ENCODE measurements at places on chromosomes 3 and 15.
A peak's percentile ranks its signal among the peaks of the same experiment; 100 is the strongest.

- DNase-seq: peak; percentile 17
These were observed 10.9 kb downstream of the ARL6IP5 start for GRCh38 chr3:69095636-69096035.

DNA sequence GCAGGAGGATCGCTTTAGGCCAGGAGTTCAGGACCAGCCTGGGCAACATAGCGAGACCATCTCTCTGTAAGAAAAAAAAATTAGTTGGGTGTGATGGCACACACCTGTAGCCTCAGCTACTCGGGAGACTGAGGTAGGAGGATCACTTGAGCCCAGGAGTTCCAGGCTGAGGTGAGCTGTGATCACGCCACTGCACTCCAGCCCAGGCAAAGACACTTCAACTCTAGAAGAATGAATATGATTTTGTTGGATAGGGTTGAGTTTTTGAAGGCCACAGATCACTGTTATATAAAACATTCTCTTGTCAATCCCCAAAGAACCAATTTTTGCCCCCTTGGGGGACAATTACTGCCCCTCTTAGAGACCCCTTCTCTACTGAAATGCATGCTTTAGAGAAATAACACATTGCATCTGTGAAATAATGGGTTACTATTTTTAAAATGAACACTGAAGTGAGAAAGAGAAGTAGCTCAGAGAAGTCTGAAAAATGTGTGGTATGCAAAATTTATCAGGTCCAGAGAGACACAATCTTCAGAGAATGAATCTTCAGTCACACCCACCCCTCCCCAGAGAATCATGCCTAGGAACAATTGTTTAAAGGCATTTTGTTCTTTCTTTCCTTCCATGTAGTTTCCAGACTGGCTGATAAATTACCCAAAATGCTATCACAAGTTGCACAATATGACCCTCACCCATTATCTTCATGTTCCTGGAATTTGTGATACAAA lies 42.7 kb downstream of the METTL6 start:
- no peak for DNase-seq

- no peak for DNase-seq
These were observed 33.4 kb downstream of the MYO1E start for GRCh38 chr15:59339252-59339672.

DNA sequence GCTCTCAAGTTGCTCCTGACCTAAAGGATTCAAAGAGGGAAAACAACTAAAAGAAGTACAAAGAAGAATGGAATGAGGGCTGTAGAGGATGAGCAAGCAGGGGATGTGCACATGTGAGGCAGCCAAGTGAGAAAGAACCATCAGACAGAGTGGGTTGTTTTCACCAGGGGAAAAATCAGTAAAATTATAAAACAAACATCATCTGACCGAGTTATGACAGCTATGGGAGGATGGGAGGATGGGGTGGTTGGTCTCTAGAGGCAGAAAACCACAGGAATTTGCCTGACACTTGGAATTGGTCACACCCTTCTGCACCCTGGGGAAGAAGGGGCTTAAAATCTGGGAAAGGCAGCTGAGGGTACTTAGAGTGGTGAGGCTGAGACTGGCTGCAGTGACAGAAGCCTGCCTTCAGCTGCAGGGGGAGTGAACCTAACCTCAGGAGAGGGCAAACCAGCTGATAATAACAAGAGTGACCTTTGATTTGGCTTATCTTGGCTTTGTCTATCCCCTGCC lies 10.1 kb downstream of the ARHGAP31 start:
- DNase-seq: no peak

- no peak for DNase-seq
These were observed 19.6 kb downstream of the PLA2G4E start for GRCh38 chr15:42001236-42001635.

GRCh38 chr3:49673121-49673714 lies 933 bp upstream of the APEH start:
- DNase-seq: no peak

- DNase-seq: no peak
These were observed 268.6 kb downstream of the RORA start for GRCh38 chr15:60960517-60960916.

DNA sequence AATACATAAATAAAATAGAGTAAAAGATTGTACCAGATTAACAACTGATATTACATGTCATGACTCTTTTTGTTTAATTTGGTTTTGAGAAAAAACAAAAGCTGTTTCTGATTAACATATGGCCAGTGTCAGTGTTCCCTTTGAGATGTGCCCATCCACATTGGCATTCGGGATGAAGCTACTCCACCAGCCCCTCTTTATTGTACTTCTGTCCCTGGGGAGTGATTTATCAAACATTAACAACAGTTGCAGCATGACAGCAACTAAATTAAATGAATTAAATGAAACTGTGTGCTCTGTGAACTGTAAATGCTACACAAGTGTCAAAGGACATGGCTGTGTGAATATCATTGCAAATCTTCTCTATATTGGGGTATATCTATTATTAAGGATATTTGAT lies 25.9 kb upstream of the MTMR10 start:
- no peak for DNase-seq

DNA sequence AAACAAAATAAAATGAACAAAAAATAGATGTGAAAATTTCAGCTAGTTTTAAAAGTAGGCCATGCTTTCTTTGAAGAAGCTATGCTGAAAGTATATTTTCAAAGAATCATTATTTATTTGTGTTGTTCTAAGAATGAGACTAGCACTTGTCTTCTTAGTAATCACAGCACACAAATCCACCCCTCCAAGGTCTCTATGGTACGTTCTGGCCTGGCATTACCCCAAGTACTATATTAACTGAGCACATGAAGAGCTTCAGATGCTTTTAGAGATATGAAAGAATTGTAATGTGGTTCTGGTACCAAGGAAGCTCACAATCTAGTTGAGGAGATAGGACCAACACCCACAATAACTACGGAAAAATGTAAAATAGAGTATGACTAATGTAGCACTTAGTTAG lies 416.5 kb downstream of the PLCL2 start:
- no peak for DNase-seq

GRCh38 chr15:86892774-86893449 lies 813.2 kb downstream of the AGBL1 start:
- DNase-seq: no peak

DNA sequence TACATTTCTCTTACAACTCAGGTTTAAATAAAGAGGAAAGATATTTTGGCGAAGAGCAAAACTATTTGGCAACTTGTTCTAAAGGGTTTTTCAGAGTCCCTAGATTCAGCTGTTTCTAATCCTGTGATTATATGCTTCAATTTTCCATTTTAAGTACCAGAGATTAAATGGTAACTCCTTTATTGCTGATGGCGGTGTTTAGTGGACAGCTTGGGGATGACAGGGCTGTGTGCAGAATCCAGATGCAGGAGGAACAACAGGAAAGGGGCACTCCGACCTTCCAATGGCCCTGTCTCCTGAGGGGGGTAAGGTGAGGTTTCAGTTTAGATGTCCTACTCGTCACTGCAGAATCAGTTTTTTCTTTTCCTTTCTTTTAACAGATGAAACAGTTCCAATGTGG lies 405.0 kb downstream of the PDCD6IP start:
- DNase-seq: no peak

GRCh38 chr3:48299746-48300712 lies 33.4 kb downstream of the SPINK8 start:
- peak; percentile 39 for DNase-seq

GRCh38 chr15:64503640-64504039 lies 43.3 kb downstream of the ZNF609 start:
- DNase-seq: peak; percentile 34

GRCh38 chr3:197124713-197125112 lies 95.1 kb upstream of the MELTF start:
- no peak for DNase-seq

DNA sequence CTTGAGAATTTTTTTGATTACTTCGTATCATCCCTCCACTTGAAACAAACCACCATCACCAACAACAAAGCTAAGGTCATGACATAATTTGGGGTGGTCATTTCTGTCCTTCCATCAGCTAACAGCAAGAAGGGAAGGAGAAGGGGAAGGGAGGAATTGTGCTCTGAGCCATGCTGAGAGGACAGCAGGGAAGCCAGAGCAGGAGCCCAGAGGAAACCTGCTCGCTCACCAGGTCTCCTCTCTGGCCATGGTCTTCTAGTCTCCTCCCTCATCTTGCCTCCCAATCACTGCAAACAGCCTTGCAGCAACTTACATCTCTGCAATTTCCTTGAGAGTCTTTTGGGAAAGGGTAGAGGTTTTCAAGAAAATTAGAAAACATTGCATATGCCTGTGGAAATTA lies 196.7 kb downstream of the SSR3 start:
- no peak for DNase-seq

DNA sequence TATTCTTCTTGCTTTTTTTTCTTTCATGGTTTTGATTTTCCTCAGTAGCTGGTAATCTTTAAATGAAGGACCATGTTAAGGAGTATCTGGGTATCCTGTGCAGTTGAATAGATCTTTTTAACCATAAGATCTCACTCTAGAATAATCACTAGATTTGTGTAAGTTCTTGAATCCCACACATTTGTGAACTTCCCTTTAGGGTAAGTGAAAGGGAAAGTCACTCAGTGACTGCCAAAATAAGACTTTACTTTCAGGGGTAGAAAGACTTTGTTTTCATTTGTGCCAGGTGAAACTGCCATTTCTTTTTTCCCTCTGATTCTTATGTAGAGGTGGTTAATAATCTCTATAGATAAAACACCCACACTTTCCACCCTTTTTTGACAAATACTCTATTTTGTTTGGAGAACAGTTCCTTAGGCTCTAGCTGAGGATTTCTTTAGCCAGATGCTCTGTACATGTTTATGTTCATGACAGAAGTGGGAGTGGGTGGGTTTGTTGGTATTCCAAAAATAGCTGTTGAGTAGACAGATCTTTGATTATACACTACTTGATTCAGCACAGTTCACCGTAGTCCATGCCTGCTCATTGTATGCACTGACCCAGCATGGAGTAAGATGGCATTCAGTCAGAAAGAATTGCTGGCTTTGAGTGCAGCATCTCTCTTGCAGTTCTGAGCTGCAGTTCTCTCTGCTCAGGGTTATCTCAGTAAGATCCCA lies 28.5 kb downstream of the LRRC49 start:
- no peak for DNase-seq

- DNase-seq: no peak
These were observed 19.2 kb upstream of the GSK3B start for GRCh38 chr3:120113128-120114116.

DNA sequence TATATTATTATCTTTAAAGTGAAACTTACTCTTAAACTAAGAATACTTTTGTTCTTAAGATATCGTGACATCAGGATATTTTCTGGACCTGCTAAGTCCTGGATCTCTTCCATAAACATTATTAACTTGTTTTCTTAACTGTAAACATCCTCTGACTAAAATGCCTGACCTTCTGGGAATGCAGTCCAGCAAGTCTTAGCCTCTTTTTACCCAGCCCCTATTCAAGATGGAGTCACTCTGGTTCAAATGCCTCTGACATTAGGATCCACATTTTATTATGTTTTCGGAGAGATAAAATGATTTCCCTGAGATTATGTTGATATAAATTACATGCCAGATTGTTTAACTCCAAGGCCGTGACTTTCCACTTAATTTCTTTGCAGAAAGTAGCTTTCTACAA lies 37.6 kb downstream of the OSTN start:
- no peak for DNase-seq

DNA sequence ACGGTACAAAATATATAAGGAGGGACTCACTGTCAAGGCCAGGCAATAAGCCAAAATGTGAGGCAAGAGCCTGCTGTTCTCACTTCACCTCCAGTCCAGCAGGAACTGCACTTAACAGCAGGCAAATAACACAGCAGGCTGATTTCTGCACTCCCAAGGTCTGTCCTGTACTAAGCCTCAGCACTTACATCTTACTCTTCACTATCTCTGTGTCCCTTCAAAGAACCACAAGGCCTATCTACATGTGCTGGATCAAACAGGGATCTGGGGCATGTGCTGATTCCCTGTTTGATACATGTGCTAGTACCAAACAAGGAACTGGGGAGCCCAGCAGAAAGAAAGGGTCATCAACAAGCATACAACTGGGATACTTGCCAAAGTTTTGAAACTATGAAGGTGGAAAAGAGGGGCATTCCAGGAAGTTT lies 22.2 kb downstream of the UACA start:
- DNase-seq: no peak

GRCh38 chr15:83549623-83550022 lies 102.5 kb downstream of the SH3GL3 start:
- no peak for DNase-seq

DNA sequence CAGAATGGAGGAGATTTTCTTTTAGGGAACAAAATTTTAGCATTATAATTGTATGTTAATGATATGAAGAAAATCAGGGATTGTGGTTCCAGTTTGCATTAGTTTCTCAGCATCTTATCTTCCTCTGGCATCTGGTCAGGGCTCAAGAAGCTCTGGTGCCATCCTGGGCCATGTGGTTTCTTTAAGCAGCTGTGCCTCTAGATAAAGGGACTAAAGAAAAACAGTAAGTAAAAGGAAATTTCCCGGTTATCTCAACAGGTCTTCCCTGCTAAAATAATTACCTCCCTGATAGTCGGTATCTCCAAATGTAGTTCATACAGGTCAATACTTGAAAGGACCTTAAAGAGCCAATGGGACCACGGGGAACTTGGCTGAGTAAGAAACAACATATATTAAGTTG lies 375.1 kb upstream of the RBMS3 start:
- no peak for DNase-seq

GRCh38 chr3:45670436-45670835 lies 18.8 kb upstream of the SACM1L start:
- DNase-seq: no peak

DNA sequence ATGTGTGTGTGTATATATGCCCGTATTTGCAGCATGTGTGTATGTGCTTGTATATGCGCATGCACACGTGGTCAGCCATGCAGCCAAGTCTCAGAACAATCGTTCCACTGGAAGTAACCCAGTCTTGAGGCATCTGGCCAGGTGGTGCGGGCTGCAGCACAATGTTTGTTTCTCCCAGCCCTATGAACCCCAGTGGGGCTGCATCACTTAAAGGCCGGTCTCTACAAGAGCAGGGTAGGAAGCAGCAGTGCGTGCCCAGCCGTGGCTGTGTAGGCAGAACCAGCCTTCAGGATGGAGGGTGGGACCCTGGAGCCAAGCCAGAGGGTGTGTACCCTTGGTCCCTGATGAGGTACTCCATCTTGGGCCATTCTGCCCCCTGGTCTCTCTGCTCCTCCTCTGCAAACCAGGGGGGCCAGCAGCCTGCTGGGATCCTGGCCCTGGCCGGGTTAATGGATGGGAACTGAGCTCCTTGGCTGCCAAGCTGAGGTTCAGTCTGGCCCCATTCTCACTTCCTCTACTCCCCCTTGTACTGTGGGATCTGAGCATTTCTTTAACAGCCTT lies 11.8 kb downstream of the KLF13 start:
- no peak for DNase-seq

GRCh38 chr3:168061332-168061996 lies 34.3 kb downstream of the GOLIM4 start:
- DNase-seq: no peak

GRCh38 chr15:77027697-77028450 lies 32.9 kb downstream of the PSTPIP1 start:
- DNase-seq: no peak

Data from CD4-positive, alpha-beta memory T cell (primary cell).